Activated T-cell treated with anti-CD3 and anti-CD28 coated beads for 48 hours (primary cell): ENCODE measurements at places on chromosomes 12 and 14.
A peak's percentile ranks its signal among the peaks of the same experiment; 100 is the strongest.

- DNase-seq = no peak
Measured at GRCh38 chr14:49975276-49975675, 82.4 kb downstream of the ARF6 start.

DNA sequence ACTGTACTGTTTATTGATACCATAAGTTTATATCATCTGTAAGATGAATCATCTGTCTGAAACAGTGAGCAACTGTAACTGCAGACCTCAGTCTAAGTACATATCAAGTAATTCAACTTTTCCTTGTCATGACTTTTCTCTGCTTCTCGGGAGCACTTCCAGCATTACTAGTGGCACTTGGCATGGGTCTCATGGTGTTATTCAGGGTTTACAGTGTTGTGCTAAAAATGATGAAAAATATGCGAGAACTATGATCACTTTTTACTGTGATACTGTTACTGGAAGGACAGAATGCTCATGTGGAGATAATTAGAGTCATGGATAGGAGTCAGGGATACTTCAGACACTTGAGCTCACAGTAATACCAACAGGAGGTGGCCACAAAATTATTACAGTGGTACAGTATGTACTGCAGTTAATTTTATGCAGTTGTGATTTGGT, 8.3 kb downstream of the KTN1 start:
- DNase-seq = no peak

DNA sequence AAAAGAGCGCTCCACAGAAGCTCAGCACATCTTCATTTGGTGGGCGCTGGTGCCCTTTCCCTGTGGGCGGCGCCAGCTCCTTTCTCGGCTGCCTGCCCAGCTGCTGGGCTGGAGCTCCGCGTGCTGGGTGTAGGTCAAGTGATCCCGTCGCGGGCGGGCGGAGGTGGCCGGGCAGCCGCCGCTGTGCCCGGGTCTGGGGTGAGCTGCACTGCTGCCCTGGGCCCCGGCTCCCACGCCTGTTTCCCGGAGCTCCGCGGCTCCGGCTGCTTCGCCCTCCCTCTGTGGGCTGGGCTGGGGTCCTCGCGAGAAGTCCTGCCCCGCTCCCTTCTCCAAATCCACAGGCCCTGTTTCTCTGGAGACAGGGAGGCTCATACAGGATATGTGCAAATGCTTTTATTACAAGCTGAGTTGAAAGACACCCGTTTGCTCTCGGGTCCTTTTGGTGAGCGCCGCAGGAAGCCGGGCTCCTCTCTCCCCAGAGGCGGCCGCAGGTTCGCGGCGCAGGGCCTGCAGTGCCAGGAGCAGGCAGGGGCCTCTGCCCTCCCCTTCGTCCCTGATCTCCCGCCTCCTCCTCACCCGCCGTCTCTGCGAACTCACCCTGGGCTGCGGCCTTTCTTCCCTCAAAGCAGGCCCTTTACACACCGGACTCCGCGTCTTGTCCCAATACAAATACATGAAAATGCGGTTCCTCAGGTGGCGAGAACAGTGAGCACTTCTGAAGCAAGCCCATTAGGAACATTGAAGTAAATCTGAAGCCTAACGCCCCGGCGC, 67.8 kb upstream of the CAPRIN2 start:
- DNase-seq = peak; percentile 22

DNA sequence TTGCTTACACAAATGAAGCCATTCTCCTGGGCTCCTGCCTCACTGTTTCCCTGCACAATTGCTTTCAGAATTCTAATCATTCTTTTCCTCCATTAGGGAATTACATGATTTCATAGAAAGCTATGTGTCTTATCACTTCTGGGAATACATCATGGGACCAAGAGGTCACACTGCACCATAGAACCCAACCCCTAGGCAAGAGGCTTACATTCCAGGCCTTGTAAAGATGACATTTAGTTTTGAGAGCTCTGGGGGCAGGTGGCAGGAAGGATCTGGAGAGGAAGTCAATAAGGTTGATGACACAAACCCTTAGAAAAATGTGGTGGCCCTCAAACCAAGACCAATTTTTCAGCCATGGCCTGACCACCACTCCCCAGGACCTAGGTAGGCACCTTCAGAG, 57.1 kb downstream of the NUAK1 start:
- DNase-seq = no peak

- DNase-seq = no peak
Measured at GRCh38 chr14:100629098-100629497, 41.9 kb upstream of the BEGAIN start.

DNA sequence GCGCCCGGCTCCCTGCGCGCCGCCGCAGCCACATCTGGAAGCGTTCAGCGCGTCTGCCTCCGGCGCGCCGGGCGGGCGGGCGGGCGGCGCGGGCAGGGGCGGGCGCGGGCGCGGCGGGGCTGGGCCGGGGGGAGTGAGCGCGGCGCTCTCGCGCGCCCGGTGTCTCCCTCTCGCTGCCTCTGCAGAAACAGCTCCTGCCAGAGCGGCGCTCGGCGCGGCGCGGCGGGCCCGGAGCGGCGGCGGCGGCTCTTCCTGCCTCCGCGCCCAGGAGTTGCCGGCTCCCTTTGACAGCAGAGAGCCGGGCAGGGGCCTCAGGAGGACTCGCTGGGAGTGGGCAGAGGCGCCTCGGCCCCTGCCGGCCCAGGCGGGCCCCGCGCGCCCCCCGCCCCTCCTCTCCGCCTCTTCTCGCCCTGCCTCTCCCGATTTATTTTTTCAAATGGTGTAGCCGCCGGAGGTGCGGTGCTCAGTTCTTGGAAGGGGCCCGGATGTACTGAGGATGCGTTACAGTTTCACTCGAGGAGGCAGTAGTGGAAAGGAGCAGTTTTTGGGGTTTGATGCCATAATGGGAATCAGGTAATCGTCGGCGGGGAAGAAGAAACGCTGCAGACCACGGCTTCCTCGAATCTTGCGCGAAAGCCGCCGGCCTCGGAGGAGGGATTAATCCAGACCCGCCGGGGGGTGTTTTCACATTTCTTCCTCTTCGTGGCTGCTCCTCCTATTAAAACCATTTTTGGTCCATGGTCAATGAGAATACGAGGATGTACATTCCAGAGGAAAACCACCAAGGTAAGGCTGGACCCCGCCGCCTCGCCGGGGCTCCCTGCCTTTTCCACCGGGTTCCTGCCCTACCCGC, at the start of gene CACNA1C:
CACNA1C (plus strand) TSS at position 162 of the 853 bp plus-strand sequence; CDS start at position 738, 576 bp downstream.
- DNase-seq = peak; percentile 45

GRCh38 chr14:53032838-53033390, 82.1 kb upstream of the FERMT2 start:
- DNase-seq = no peak

DNA sequence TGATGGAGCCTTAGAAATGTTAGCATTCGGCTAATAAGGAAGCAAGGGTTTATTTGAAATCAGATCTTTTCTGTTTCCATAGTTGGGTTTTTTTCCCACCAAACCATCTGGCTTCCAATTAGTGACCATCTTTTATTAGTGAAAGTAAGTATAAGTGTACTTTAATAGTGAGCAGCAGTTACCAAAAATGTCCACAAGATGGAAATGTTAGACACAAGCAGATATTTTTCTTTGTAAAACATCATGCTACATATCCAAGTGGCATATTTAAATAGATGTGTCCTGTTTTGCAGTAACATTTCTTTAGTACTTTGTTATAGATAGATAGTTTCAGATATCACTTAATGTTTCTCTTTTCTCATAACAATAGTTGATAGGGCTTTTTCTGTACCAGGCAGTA, 28.8 kb downstream of the YEATS4 start:
- DNase-seq = no peak

DNA sequence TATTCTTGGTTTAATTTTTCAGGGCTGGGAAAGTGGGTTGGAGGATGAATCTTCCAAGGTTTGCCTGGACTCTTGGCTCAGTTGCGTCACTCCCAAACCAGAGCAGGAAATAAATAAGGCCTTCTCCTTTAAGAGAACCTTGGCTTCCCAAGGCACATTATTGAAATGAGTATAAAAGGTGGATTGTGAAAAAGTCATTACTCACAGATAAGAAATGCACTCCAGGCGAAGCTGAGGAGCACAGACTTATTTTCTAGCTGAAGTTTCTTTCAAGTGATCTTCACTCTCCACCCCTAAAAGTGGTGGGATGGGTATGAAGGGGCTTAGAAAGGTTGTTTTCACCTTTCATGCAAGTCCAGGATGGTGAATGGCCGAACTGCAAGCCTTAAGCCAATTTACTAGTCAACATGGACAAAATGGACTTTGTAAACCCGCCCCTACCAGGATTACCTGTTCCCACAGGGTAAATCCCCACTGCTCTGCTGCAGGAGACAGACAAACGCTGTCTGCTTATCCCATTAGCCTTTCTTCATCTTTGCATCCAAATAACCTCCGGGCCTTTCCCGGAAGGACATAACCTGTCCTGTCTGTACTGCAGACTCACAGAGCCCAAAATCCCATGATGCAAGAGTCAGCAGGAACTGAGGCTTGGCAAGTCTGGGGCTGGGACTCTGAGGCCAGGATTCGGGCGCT, 207.6 kb downstream of the BCL11B start:
- no peak for DNase-seq

DNA sequence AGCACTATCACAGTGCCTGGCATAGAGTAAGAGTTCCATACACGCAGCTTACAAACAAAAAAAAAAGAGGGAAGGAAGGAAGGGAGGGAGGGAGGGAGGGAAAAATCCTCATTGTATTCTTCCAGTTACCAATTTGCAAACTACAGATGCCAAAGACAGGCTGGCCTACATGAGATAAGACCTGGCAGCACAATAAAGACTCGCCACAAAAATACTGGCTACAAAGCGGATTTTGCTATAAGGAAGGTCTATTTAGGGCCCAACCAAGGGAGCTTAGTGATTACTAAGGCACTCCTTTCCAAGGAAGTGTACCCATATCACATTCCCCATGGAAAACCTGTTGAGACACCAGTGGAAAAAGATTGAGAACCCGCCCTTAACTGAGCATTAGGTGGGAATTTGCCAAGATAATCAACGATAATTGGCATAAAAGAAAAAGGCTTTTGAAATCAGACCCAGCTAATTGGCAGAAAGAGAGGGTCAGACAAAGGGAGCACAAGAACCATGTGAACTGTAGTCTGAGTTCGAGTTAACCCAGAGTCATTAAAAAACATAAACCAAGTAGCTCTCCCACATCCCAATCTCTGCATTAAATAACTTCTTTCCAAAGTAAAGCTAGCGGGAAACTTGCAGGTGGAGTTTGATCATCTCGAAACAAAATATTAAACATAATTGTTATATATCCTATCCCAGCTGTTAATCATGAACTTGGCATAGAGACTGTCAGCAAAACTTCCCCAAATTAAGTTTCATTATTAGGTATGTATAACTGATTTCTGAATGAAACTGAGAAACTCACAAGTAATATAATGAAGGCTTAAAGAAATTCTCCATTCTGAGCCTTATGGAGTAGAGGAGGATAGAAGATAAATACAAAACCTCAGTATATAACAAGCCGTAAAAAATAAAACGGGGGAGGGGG, 50.1 kb downstream of the PHLDA1 start:
- no peak for DNase-seq

DNA sequence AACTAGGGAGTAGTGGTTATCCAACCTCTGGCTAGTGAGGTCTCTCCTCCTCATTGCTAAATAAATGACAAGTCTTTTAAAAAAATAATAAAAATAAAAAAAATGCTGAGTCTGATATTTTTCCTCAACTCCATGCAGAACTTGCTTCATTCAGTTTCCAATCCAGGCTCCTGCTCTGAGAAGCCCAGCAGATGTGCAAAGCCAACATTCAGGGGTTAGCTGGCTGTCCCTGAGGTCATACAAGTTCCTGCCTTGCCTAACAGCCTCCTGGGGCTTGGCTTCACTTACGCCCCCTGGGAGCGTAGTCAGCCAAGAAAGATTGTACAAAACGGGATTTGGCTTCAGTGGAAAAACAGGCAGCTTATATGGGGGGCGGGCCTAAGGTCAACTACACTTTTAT, 23.3 kb downstream of the RTRAF start:
- no peak for DNase-seq

DNA sequence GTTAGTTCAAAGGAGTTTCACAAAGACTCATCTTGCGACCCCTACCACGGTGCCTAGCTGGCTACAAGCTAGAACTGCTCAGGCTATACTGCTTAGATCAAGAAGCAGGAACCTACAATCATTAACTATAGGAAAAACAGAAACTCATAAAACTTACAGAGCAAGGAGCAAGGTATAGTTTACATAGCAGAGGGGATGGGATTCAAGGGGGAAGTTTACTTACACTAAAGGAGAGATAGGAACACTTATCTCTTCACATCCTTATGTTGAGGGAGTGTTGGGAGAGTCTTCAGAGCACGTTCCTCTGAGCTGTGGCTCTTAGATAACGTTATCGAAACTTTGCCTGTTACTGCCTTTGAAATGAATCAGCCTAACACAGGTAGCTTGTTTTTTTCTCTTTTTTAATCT, 58.1 kb downstream of the FSCB start:
- no peak for DNase-seq
